ENCODE measurements at places on chromosomes 4 and X. TPM values are rescaled to one million over a fixed set of nuclear protein-coding genes. Genes with fewer than 3 reads are reported as not detected.

- no peak for DNase-seq
These were observed 94.2 kb downstream of the GPAT3 start for GRCh38 chr4:83629945-83630721.

DNA sequence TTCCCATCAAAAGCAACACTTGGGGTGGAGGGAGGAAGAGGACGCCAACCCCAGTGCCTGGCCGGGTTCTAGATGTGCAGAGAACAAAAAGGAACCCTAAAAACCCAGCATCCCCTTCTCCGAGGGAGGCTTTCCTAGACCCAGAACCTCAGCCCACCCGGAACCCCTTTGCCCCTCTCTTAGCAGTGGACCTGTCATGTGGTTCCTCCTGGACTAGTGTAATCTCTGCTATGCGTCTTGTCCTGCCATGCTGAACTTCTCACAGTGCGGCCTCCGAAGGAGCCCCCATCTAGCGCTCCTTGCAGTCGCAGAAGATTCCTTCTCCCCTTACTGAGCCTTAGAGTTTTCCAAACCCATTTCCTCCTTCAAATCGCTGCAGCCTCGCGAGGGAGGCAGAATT, 1.1 kb upstream of the PRRG3 start:
- DNase-seq, result no peak

DNA sequence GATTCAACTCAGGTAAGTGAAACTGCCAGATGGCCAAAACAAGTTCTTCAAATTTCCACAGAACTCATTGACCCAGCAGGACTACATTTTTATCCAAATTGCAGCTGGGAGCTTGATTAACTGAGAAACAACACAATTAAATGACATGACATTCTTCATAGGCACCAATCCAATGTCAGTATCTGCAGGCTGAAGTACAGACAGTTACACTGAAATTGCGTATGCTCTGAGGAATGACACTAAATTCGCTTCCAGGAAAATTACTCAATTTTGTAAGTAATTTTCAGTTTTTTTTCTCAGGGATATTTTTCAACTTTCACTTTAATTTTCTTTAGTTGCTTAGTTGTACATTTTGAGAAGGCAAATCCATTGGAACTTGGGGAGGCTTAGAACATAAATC, 4.5 kb downstream of the C1GALT1C1 start:
- no peak for DNase-seq

DNA sequence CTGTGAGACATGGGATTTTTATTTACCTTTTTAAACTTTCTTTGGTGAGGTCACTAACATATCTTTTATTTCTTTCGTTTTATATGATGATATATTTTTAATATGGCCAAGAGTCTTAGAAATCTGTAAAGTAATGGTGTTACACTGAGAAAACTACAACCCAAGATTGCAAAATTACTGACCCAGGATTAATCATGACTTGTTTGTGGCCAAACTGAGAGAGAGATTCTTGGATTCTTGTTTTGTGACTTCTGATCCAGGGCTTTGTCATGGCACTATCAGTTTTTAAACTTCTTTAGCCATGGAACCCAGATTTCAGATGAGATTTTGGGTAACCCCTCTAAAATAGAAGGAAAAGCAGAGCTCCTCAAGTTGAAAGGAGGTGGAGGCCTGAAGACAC, 42.0 kb downstream of the SGMS2 start:
- no peak for DNase-seq

- DNase-seq, result no peak
These were observed 324.1 kb upstream of the GALNT7 start for GRCh38 chr4:172844556-172844955.

DNA sequence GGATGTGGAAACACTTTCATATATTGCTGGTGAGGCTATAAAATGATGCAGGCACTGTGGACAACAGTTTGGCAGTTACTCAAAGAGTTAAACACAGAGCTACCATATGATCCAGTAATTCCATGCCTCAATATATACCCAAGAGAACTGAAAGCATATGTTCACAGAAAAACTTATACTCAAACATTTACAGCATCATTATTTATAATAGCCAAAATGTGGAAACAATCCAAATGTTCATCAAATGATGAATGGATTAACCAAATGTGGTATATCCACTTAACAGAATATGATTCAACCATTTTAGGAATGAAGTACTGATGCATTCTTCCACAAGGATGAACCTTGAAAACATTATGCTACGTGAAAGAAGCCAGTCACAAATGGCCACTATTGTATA, 603.8 kb downstream of the IQCM start:
- DNase-seq, result no peak

GRCh38 chr4:22553560-22553959, 37.7 kb upstream of the ADGRA3 start:
- DNase-seq, result no peak

DNA sequence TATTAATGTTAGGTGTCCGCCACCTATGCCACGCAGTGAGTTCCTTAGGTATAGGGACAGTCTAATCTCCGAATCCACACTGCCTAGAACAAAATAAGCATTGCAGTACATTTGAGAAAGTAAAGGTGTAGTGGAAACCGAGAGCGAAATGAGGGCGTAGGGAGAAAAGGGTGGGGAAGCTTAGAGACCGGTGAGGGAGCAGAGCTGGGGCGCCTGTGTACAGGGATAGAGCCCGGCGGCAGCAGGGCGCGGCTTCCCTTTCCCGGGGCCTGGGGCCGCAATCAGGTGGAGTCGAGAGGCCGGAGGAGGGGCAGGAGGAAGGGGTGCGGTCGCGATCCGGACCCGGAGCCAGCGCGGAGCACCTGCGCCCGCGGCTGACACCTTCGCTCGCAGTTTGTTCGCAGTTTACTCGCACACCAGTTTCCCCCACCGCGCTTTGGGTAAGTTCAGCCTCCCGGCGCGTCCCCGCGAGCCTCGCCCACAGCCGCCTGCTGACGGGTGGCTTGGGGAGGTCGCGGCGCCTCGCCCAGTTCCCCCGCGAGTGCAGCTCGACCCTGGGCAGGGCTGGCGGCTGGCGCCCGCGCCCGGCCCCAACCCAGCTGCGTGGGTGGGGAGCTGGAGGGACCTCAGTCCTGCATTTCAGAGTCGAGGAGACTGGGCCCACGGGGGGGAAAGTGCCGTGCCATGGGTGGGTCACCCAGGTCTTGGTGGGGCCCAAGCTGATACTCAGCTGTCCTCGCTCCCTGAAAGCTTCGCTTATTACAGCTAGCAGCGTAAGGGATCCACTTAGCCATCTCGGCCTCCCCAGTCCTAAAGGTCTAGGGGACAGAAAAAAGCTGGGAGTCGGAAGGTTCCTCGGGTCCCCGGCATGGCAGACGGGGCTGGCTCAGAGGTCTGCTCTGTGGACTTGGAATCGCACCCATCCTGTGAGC, at the start of gene ANXA3:
ANXA3 (plus strand) TSS at position 351 of the 932 bp plus-strand sequence. CDS start 2,704 bp downstream, outside the sequence.
- DNase-seq, result peak; percentile 9

- DNase-seq, result no peak
These were observed 225.8 kb downstream of the DMD start for GRCh38 chrX:32985544-32985943.

DNA sequence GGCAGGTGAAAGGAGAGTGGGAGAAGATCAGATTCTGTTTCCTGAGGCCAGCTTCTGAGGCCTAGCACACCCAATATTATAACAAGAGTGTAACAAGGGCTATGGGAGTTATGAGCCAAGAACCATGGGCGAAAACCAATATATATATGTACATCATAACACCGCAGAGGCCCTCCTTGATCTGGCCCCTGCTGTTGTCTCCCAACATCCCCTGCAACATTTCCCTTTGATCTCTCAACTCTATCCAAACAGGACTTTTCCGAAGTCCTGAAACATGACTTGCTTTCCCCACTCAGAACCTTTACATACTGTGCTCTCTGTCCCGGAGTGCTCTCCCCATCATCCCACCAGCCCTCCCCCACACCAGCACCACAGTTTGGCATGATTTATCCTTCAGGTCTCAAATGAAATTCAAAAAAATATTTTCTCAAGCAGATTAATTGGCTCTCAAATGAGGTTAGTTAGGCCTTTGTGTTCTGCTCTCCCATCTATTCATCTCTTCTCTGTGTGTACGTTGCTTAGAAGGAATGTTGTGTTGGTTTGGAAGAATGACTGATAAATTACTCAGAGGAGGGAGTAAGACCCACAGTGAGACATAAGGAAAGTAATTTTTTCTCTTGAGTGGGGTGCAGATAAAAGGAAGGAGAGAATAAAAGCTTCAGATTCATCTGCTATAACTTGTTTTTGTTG, 58.1 kb upstream of the SMIM10 start:
- no peak for DNase-seq

DNA sequence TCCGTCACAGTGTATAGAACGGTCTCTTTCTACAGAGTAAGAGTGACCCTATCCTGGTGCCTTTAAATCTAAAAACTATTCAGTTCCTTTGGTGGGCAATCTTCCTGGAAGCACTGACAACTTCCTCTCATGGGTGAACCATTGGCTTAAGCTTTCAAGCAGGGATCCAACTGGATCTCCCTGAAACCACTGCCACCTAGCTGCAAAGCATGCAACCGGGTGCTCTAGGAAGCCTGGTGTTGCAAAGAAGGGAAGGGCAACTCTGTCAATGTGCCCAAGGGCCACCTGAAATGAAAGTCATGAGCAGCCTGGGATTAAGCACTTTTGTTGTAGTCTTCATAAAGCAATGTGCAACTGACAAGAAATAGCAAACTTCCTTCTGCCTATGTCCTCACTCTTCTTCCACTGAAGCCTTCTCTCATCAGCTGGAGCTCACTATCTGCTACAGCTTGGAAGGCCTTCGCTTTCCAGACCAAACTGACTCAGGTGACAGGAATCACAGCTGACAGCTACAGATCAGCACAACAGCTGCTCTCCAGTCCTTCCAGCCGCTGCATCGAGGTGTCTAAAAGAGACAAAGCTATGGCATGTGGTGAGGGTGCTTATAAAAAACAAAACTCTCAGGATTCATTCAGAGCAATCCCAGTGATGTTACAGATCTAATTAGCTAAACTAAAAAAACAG, 46.1 kb downstream of the SETD7 start:
- no peak for DNase-seq

DNA sequence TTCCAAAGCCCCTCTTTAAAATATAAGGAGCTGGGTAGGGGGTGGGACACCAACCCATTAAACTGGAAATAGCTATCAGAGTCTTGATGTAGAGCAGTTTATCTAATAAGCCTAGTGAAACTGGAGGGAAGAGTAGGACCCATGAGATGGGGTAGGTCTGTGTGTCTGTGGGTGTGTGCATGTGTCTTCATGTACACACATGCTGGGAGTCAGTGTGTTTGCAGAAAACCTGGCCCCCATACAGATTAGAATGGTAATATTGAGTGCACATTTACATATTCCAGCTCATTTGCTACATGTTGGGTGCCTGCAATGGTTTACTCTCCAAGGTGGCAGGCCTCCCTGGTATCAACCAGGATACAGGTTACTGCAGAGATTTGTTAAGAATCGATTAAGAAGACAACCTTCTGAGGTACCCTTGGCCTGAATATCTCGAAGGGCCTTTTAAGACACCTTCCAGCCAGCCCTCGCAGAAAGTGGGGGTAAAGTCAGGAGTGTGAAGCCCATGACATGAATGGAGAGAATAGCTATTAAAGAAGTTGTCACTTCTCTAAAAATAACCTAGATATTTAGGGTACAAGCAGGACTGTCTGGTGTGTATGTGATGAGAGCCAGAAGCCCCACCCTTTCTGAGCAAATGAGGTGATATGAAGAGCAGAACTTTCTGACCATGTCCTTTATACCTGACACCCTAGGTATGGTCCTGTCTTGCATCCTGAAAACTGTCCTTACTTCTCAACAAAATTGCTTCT, 75.7 kb upstream of the TEX13D start:
- no peak for DNase-seq

- no peak for DNase-seq
These were observed 3.2 kb upstream of the UXT start for GRCh38 chrX:47662144-47662657.

DNA sequence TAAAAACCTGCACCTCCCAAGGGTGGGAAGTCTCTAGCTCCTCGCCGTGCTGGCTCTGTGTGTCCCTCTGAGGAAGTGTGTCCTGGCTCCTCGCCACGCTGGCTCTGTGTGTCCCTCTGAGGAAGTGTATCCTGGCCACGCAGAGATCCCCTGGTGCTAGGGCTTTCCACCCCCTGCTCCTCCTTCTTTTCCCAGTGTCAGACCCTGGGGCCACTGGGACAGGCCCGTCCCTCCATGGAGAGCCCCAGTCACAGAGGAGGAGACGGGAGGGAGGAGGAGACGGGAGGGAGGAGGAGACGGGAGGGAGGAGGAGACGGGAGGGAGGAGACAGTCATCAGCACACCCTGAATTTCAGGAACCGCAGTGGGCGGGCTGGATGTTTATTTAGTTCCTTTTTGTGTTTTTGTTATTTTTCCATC, 53.8 kb upstream of the HGFAC start:
- DNase-seq, result no peak

DNA sequence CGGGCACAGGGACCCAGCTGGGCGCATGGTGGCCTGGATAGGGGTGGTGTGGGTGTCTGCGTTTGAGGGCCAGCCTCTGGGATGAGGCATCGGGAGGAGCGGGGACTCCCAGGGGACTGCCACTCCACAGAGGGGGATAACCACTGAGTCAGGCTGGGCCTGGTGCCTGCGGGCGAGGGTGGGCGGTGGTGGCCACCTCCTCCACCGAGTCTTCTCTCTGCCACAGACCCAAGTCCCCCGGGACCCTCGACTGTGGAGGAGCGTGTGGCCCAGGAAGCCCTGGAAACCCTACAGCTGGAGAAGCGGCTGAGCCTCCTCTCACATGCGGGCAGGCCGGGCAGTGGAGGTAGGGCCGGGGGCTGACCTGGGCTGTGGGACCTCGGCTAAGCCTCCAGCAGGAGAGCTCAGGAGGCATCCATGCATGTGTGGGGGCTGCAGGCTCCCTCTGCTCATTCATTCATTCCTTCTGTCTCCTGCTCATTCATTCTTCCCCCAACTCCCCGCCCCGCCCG, 26.4 kb downstream of the DOK7 start:
- no peak for DNase-seq

GRCh38 chr4:164288578-164288977, 465.4 kb upstream of the SMIM31 start:
- DNase-seq, result no peak

Gene MAGEE1
- 8.1 TPM for total RNA-seq

Gene MND1
- total RNA-seq, result 36.1 TPM

Gene F11
- total RNA-seq, result not detected

Gene HSFX4
- not detected for total RNA-seq

Gene PITX2
- total RNA-seq, result 0.77 TPM

Gene GPR119
- total RNA-seq, result not detected

Gene HAND2
- total RNA-seq, result not detected

Gene FAM200B
- total RNA-seq, result 39.5 TPM

Gene CT45A2
- not detected for total RNA-seq

Gene ARR3
- total RNA-seq, result not detected

Gene TCEAL3
- 10.0 TPM for total RNA-seq
